ENCODE measurements at places on chromosomes 5 and 9. TPM values are rescaled to one million over a fixed set of nuclear protein-coding genes. Genes with fewer than 3 reads are reported as not detected.
A peak's percentile ranks its signal among the peaks of the same experiment; 100 is the strongest.

DNA sequence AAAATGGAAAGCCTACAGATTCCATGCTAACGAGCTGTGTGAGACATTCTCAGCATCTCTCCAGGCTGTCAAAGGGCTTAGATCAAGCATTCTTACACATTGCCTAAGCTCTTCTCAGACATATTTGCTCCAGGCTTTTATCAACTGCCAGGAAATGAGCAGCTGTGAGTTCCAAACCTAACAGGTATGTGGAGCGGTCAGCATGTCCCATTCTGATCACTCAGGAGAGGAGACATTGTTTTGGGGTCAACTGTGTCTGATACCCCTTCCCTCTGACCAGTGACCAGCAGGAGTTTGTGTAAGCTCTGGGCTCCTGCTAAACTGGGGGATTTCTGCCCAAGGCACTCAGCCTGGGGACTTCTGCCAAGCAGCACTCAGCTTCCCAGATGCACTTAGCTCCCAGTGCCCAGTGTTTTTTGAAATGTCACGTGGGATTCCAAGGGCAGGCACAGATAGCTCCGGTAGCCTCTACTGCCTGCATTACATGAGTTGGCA, 229.1 kb downstream of the SEC61B start:
- no peaks in the 10 kb centered on the region for H3K27me3 ChIP-seq
- H3K4me1 ChIP-seq: peaks cover under 1% of the 10 kb centered on the region
- DNase-seq: no peak
- no peaks in the 10 kb centered on the region for H3K36me3 ChIP-seq
- no peak overlapping the region for H3K27ac ChIP-seq

- DNase-seq: peak; percentile 64
- no peaks in the 10 kb centered on the region for H3K36me3 ChIP-seq
- H3K4me1 ChIP-seq: peaks cover 4% of the 10 kb centered on the region
- peak within 1 kb of the TSS; percentile 95 for H3K27ac ChIP-seq
Measured at GRCh38 chr9:96449845-96450612, at the start of gene HABP4. HABP4 (plus strand) TSS chr9:96450169; CDS start chr9:96450280, 111 bp downstream.

The GFRA3 gene
- not detected for total RNA-seq

GRCh38 chr5:38695021-38695958, 138.8 kb upstream of the LIFR start:
- H3K27ac ChIP-seq: peak overlapping the region; percentile 11
- peaks cover 23% of the 10 kb centered on the region for H3K4me1 ChIP-seq
- no peak overlapping the region for H3K4me3 ChIP-seq
- no peaks in the 10 kb centered on the region for H3K36me3 ChIP-seq

DNA sequence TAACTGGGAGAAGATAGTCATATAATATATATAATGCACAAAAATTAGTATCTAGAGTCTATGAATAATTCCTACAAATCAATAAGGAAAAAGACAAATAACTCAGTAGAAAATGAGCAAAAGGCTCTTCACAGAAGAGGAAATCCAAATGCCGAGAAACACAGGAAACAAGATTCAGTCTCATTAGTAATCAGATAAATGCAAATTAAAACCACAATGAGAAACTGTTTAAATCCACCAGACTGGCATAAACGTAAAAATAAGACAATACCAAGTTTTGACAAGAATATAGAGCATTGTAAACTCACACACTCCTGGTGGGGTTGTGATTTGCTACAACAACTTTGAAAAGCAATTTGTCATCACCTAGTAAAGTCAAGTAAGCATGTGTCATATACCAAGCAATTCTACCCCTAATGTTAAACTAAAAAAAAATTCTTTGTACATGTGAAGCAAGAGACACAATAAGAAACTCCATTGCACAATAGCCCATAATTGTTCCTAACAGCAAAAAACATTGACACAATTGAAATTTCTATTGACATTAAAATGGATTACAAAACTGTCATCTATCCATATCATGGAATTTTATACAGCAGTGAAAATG, 21.0 kb upstream of the UBLCP1 start:
- H3K4me1 ChIP-seq: no peaks in the 10 kb centered on the region
- H3K27ac ChIP-seq: no peak overlapping the region
- H3K4me3 ChIP-seq: no peak overlapping the region
- no peaks in the 10 kb centered on the region for H3K36me3 ChIP-seq
- no peaks in the 10 kb centered on the region for H3K27me3 ChIP-seq

DNA sequence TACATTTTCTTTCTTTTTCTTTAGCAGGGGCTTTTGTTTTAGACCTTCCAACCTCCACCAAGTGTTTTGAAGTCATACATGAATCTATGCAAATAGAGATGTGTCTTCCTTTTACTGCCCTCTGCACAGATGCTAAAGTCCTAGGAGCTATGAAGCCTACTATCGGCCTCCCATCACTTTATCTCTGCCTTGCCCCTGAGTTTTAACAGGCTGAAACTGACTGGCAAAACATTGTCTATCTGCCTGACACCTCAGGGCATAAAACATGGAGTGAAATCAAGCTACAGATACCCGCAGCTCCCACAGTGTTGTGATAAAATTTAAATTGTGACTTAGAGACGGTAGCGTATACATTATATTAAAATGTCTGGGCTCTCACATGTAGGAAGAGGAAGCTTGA, 604.6 kb upstream of the C9orf72 start:
- no peak for DNase-seq
- H3K27me3 ChIP-seq: no peaks in the 10 kb centered on the region
- no peaks in the 10 kb centered on the region for H3K36me3 ChIP-seq
- H3K27ac ChIP-seq: no peak overlapping the region
- H3K4me1 ChIP-seq: no peaks in the 10 kb centered on the region

DNA sequence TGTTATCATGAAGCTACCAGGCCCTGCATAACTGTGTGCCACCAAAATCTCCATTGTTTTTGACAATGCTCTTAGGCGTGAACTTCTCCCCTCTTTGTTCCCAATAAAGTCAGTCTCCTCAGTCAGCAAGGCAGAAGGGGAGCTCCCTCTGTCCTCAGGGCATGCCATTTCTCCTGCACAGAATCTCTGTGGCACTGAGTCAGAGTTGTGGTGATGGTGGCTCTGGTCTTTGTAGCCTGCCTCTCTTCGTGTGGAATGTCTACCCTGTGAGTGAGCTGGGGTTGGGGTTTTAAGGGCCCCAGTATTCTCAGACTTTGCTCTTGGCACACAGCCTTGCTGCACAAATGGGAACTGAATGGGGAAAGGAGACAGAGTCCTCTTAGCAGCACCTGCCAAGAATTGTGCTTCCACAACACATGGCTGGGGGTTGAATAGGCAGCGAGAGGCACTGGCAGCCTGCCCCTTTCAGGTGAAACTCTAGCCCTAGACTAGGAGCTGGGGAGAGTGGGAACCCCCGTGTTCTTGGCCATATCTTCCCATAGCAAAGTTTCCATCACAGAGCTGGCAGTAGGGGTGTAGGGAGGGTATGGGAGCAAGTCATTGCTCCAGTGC, 146.6 kb downstream of the SH3GL2 start:
- no peak overlapping the region for H3K27ac ChIP-seq
- no peaks in the 10 kb centered on the region for H3K27me3 ChIP-seq
- DNase-seq: no peak
- H3K36me3 ChIP-seq: no peaks in the 10 kb centered on the region
- H3K4me1 ChIP-seq: no peaks in the 10 kb centered on the region

DNA sequence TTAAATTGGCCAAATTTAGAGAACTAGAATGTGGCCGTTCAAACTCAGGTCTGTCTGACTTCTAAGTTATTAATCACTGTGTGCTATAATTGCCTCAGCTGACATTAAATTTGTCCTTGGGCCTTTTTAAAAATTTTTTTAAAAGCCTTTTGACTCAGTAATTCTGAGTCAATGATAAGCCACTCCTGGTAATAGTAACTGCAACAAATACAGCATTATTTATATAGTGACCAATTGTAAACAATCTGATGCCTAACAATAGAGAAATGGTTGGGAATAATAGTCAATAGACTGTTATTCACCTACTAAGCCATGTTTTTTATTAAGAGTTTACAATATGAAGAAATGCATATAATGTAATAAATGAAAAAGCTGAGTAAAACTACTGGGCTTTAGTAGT, 70.9 kb upstream of the FSD1L start:
- no peak overlapping the region for H3K4me3 ChIP-seq
- no peak for DNase-seq
- H3K27ac ChIP-seq: no peak overlapping the region
- no peaks in the 10 kb centered on the region for H3K27me3 ChIP-seq
- no peaks in the 10 kb centered on the region for H3K4me1 ChIP-seq
